ENCODE measurements at places on chromosomes 16 and 17.
A peak's percentile ranks its signal among the peaks of the same experiment; 100 is the strongest.

GRCh38 chr16:87549627-87550494 lies 52.4 kb upstream of the JPH3 start:
- DNase-seq, result no peak

DNA sequence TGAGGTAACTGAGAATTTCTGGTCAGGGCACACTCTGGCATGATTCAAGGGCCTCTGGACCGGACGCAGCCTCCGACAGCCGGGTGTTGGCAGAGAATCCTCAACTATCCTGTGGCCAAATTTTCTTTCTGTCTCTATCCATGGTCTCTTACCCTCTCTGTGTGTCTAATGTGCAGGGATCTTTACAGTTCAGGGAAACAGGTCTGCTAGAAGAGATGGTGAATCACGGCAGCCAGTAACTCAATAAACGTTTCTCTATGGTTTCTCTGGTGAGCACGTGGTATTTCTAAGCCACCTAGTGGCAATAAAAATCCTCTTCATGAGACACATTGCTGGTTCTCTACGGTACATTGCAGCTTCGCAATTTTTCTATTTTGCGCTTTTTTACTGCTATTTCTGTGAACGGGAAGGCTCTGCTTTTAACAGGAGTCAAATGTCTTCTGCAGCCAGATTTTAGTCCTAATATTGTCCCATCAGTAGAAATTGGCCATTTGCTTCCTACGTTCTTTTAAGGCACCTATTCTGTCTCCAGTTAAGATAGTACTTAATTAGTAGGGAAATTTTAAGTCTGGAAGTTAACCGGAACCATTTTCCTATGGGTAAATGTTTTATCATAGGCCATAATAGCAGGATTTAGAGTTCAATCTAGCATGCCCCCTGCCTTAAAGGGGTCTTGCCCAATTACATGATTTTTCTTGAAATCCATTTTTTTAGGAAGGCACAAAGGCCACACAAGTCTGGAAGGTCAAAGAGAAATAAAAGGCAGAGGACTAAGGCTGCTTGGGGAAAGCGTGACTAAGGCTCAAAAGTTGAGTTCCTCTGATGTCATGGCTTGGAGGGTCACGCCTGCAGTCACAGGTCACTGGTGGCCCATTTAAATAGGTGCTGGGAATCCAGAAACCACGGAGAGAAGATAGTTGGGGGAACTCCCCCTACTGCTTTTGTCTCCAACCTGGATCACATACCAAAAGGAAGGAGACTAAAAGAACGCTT lies 31.5 kb downstream of the QPRT start:
- DNase-seq, result no peak

DNA sequence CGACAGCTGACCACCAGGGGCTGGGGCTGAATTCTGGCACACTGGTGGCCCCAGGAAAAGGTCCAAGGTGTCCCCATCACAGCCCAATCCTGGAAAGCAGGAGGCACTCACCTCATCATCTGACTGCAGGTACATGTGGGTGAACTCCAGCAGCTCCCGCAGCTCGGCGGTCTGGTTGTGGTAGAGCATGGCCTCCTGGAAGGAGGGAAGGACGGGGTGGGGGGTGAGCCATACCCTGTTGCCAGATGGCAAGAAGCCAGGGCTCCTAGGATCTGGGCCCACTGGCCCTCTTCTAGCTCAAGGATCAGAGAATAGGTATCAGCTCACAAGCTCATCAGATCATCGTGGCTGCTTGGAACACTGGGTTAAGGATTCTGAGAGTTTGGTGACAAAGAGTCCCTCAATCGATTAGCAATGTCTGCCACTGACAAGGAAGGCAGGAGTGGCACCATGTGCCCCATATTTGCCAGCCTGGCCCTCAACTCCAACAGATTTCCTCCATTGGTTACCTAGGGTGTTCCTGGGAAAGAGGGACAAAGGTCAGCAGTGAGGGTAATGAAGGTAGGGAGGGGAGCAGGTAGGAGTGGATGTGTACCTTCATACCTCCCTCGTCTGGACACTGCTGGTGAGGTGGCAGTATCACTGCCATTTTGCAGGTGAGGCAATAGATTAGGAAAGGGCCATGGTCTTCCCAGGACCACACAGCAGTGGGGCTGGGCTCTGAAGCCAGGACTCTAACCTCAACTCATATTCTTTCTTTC lies 4.9 kb downstream of the P3H4 start:
- no peak for DNase-seq

DNA sequence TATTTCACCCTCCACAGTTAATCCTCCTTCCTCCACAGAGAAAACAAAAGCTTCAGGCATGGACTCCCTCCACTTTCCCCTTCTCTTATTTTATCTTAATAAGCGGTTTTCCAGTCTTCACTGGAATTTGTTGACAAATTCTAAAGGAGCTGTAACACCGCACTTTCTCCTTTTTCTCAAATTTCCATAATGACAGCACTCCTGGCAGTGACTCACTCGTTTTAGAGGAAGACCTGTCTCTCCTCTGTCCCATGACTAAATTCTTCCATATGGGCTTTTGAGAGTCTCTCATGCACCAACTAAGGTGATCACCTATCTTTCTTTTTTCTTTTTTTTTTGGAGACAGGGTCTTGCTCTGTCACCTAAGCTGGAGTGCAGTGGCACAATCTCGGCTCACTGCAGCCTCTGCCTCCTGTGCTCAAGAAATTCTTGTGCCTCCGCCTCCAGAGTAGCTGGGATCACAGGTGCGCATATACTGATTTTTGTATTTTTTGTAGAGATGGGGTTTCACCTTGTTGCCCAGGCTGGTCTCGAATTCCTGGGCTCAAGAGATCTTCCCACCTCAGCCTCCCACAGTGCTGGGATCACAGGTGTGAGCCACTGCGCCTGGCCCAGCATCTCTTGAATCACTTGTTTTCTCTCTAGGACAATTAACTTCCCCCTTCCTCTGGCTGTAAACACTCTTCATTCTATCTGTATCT lies 7.7 kb downstream of the ITGAM start:
- no peak for DNase-seq

GRCh38 chr17:53724726-53725125 lies 98.0 kb upstream of the KIF2B start:
- no peak for DNase-seq

DNA sequence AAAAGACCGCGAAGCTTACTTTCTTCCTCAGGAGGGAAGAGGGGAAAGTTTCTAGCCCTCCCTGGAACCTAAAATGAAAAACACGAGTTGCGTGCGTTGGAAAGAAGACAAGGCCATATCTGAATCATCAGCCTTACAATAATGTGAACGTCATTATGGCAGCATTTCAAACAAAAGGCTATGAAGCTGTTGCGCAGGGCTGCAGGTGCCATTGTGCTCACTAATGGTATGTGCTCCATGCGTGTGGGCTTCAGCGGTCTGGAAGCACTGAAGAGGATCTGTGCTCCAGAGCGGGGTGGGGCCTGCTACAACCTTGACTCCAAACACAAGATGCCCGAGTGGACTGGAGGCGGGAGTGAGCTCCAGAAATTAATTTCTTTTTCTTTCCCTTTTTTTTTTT lies 12.1 kb upstream of the CYB5B start:
- DNase-seq, result no peak

DNA sequence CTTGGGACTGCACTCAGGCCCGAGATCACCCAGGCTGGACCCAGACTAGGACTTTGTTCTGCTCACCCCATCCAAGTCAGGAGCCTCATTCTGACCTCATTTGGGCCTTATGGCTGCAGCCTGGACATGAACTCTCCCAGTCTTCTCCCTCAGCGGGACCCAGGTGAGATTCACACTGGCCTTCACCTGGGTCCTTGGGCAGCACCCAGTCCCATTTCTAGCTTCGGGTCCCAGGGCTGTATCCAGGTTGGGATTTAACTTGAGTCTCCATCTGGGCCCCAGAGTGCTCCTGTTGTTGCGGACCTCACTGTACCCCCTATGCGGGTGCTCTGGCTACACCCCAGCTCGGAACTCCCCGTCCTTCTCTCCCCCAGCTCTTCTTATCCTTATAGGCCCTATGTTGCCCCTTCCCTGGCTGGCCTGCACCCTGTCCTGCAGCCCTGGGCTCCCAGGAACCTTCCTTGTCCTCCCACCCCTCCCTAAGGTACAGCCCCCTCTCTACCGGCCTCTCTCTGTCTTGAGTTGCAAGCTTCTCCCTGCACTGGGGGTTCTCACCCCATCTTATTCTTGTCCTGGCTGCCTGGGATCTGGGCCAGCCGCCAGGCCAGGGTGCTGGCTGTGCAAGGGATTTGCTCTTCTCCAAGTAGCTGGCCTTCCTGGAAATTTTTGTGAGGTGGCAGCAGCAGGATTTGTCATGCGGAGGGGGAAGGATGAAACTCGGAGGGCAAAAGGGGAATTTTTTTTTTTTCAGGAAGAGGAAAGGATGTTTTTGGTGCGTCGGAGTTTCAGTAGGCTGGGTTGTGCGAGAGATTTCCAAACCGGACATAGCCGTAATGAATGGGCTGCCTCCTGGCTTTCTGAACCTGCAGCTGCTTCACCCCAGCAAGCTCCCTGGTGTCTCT lies 904 bp downstream of the MAP2K3 start:
- no peak for DNase-seq

DNA sequence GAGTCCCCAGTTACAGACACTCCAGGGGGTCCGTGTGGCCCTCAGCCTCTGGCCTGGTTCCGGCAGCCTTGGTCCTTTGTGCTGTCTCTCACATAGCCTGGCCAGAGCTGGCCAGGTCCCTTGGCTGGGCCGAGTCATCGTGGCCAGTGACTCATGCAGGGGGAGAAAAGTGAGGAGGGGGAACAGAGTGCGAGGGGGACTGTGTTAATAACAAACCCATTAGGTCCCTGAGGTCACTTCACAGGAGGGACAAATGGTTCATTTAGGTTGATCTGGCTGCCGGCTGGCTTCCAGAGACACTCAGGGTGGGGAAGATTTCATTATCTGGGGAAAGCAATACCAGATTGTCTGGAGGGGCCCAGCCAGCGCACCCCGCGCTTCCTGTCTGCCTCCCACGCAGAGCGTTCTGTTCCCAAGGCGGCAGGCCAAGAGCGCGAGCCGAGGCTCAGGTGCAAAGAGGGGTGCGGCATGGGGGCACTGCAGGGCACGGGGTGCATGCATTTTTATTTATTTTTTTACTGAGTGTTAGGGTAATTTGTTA lies 223.1 kb downstream of the SEC14L1 start:
- no peak for DNase-seq

DNA sequence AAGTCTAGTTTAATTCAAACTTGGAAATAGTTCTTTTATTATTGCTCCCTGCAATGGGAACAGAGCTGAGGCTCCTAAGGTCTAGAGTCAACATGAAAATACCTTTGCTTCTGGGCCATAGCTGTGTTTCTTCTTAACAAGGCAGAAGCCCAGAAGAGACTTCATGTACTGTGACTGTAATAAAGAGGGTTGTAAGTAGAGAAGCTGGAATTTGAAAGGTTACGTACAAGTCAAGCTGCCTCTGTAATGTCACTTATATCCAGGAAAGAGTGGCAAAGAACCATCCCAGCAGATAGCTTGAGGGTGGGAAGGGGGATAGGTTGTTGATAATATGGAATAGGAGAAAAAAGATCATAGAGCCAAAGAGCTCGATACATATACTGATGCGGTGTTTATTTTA lies 248.6 kb downstream of the WWOX start:
- no peak for DNase-seq

- no peak for DNase-seq
These were observed 1.5 kb upstream of the SPAG7 start for GRCh38 chr17:4969047-4969550.

DNA sequence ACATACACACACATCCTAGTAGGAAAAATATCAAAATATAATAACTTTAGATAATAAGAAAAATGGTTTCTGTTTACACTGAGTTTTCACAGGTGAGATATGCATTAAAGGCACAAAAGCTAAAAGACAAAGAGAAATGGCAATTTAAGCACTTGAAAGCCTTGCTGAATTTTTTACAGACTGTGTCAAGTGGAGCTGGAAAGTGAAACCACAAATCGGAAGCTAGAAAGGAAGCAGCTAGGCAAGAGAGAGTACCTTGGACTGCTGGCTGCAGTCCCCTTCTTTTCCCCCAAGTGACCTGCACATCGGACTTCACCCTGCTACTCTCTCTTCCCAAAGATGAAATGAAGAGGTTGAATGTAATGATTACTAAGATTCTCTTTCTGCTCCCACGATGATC lies 135.1 kb downstream of the CDH13 start:
- no peak for DNase-seq

DNA sequence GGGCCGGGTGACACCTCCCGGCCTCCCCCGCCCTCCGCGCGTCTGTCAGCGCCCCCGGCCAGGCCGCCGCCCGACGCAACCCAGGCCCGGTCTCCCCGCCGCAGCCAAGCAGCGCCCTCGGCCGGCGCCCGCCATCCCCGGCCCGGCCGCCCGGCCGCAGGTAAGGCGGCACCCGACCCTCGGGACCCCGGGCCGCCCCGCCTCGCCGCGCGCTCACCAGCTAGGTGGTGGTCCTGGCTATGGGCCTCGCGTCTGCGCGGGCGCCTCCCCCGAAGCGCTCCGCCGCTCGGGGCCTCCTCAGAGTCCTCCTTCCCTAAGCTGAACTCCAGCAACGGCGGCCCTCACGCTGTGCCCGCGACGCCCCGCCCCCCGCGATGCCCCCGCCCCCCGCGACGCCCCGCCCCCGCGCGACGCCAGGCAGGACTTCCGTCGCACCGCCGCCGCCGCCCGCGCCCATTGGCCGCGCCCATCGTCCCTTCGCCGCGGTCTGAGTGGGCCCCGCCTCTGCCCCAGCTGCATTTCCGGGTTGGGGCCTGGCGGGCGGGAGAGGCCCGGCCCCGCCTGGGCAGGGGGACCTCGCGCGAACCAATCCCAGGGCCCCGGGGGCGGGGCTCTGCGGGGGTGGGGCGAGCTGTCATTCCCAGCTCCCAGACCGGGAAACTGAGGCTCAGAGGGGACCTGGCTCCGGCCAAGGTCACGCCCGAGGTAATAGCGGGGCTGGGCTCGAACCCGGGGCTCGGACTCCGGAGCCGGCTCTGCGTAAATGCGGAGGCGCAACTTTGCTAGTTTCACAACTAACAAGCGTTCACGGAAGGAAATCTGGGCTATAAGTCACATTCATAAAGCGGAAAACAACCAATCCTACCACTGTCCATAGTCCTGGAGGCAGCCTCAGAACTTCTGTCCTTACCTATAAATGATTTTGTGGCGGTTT lies 9.0 kb upstream of the KCTD5 start:
- peak; percentile 94 for DNase-seq

- no peak for DNase-seq
These were observed 50.0 kb downstream of the SSH2 start for GRCh38 chr17:29880031-29880430.

GRCh38 chr16:23279721-23280153 lies 22.4 kb upstream of the SCNN1B start:
- DNase-seq, result no peak
